ENCODE measurements at places on chromosomes 11 and 22. TPM values are rescaled to one million over a fixed set of nuclear protein-coding genes. Genes with fewer than 3 reads are reported as not detected.

DNA sequence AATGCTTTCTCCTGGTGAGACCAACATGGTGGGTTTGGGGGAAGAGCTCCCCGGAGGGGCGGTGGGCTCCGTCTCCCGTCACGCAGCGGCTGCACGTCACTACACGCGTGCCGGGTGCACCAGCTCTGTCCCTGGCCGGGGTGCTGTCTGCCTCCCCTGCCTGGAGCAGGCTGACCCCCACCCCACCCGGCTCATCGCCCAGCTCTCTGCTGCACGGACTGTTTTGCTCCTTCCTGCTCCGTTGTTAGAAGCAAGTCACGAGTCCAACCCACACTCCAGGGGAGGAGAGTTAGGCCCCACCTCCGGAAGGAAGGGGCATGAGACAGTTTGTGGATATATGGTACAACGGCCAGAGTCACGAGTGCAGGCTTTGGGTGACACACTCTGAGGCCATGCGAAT, 364.9 kb downstream of the BRD1 start:
- H3K27ac ChIP-seq = no peak overlapping the region
- H3K27me3 ChIP-seq = no peaks in the 10 kb centered on the region
- no peaks in the 10 kb centered on the region for H3K36me3 ChIP-seq

Gene TRIM49
- not detected for total RNA-seq

- peaks cover 3% of the 10 kb centered on the region for H3K4me1 ChIP-seq
These were observed 45.0 kb upstream of the BLID start for GRCh38 chr11:122160841-122161590.

DNA sequence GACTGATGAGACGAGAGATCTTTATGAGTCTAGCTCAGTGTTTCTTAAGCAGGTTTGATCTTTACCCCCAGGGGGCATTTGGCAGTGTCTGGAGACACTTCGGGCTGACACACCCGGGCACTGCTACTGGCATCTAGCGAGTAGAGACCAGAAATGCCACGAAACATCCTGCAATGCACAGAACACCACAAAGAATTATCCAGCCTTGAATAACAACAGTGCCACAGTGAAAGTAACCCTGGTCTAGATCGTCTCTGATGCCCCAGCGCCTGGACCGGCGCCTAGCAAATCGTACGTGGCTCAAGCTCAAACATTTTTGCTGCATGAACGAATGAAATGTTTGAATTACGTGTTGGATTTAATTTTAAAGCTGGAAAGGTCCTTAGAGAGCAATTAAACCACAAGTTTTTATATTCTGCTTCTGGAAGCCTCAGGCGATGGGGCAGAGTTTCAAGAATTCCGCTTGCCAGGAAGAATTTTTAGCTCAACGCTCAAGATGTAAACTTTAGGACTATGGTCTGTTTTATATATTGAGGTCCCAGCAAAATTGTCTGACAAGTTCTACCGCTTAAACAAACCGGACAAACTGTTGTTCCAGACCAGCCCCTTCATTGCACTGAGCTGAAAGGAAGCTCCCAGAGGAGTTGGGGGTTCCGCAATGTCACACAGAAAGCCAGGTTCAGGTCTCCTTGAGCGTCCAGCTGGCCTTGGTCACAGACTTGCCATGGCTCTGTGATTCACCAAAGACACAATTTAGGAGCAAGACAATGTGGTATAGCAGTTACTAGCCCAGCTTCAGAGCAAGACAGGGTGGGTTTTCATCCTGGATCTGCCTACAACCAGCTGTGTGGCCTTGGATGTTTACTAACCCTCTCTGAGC, 44.2 kb upstream of the SMTN start:
- no peaks in the 10 kb centered on the region for H3K4me1 ChIP-seq
- H3K27ac ChIP-seq = no peak overlapping the region
- no peaks in the 10 kb centered on the region for H3K27me3 ChIP-seq
- H3K36me3 ChIP-seq = no peaks in the 10 kb centered on the region
- no peak for DNase-seq

Gene OR52N4
- total RNA-seq = 0.71 TPM

DNA sequence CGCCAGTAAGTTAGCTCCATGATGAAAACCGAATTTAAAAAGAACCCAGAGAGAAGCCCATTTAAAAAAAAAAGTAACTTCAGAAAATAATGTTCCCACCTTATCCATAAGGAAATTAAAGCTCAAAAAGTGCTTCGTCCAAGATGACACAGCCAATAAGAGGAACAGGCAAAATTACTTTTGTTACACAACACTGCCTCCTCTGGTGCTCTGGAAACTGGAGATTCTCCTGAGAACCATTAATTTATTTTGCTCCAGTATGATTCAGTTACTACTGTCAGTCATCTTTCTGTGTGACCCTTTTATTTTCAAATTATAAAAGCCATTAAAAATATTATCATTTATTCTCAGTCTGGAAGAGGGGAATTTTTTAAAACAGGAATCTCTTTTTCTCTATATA, 2.0 kb downstream of the IFT27 start:
- no peak overlapping the region for H3K4me3 ChIP-seq
- no peaks in the 10 kb centered on the region for H3K27me3 ChIP-seq
- H3K27ac ChIP-seq = no peak overlapping the region
- no peak for DNase-seq
- H3K36me3 ChIP-seq = no peaks in the 10 kb centered on the region

- no peaks in the 10 kb centered on the region for H3K36me3 ChIP-seq
- DNase-seq = no peak
- H3K4me3 ChIP-seq = no peak overlapping the region
- H3K4me1 ChIP-seq = no peaks in the 10 kb centered on the region
- H3K27ac ChIP-seq = no peak overlapping the region
These were observed 33.1 kb downstream of the GNAZ start for GRCh38 chr22:23103199-23103954.

DNA sequence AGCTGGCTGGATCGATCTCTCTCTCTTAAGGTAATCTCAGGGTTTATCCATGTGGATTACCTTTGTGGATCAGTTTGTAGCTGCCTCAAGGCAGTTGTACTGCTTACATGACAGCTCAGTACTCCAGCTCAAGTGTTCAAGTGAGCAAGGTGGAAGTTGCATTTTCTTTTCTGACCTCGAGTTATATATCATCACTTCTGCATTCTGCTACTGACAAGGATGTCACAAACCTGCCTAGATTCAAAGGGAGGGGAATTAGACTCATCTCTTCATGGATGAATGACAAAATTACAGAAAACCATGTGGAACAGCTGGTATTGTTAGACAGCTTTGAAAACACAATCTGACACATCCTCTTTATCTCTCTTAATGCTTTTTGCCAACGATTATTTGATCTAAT, 6.1 kb upstream of the TCN2 start:
- no peak overlapping the region for H3K4me3 ChIP-seq
- no peaks in the 10 kb centered on the region for H3K27me3 ChIP-seq
- no peak overlapping the region for H3K27ac ChIP-seq
- peaks cover 7% of the 10 kb centered on the region for H3K4me1 ChIP-seq
- no peak for DNase-seq

DNA sequence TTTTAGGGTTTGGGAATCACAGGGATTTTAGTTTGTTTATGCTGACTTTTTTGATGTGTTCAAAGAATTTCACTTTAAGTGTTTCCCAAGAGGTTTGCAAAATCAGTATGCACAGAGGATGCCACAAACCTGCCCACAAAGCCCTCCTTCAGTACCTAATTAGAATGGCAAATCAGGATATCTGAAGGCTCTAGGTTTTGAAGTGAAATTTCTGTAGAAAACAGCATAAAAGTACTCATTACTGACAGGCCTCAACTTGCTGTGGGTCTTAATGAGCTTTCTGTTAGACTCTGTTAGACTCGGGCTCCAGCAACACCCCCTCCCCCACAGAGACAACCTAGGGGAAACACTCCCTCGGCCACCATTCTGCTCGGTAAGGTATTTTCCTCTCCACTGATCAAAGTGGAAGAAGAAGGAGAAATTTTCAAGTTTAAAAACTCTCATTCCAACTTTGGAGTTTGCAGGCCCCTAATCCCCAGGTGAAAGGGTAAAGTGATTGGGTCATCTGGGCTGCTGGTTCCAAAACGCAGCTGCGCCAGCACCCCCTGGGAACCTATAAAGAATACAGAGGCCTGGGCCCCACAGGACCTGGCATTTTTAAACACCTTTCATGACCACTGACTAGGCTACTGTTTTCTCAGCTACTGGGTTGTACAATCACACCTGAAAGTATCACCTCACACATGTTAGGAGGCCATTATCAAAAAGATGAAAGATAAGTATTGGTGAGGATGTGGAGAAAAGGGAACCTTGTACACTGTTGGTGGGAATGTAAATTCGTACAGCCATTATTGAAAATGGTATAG, 67.5 kb downstream of the PLEKHA7 start:
- no peak for DNase-seq
- H3K27me3 ChIP-seq = peaks cover 6% of the 10 kb centered on the region
- peaks cover 3% of the 10 kb centered on the region for H3K4me1 ChIP-seq
- no peak overlapping the region for H3K4me3 ChIP-seq

Gene OR8G5
- total RNA-seq = not detected

Gene MAPK8IP2
- total RNA-seq = 0.31 TPM

DNA sequence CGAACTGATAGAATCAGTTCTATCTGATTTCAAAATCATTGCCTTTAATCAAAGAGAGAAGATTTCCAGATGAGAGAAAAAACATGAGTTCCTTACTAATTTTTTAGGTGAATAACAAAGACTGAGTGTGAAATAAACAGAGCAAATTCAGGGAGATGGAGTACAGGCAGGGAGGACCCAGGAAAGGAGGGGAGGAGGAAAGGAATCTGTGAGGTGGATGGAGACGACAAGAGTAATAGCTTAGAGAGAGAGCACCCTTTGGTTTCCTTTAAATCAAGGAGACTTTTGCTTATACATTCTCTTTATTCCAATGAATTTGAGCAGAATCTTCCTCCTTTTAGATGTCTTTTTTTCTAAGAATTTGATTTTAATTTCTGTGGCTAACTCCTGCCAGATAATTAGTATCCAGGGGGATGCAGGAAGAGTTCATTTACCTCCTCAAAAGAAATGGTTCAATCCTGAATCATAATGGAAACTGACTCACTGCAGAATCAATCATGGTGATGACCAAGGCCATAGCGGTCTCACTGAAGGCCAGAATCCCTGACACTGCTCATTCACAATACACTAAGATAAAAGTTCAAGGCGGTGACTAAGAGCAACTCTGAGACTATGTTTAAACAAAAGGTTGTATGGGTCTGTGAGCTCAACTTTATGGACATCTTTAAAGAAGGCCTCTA, 234.0 kb upstream of the ZC3H12C start:
- no peaks in the 10 kb centered on the region for H3K4me1 ChIP-seq
- H3K4me3 ChIP-seq = no peak overlapping the region
- no peak for DNase-seq
- H3K36me3 ChIP-seq = no peaks in the 10 kb centered on the region
- no peaks in the 10 kb centered on the region for H3K27me3 ChIP-seq
- no peak overlapping the region for H3K27ac ChIP-seq

Gene ALDH3B2
- not detected for total RNA-seq

GRCh38 chr11:81870066-81870412, 863.6 kb downstream of the FAM181B start:
- no peaks in the 10 kb centered on the region for H3K27me3 ChIP-seq
- peak overlapping the region; percentile 98 for H3K27ac ChIP-seq
- H3K4me1 ChIP-seq = peaks cover 54% of the 10 kb centered on the region
- H3K36me3 ChIP-seq = peaks cover 17% of the 10 kb centered on the region

DNA sequence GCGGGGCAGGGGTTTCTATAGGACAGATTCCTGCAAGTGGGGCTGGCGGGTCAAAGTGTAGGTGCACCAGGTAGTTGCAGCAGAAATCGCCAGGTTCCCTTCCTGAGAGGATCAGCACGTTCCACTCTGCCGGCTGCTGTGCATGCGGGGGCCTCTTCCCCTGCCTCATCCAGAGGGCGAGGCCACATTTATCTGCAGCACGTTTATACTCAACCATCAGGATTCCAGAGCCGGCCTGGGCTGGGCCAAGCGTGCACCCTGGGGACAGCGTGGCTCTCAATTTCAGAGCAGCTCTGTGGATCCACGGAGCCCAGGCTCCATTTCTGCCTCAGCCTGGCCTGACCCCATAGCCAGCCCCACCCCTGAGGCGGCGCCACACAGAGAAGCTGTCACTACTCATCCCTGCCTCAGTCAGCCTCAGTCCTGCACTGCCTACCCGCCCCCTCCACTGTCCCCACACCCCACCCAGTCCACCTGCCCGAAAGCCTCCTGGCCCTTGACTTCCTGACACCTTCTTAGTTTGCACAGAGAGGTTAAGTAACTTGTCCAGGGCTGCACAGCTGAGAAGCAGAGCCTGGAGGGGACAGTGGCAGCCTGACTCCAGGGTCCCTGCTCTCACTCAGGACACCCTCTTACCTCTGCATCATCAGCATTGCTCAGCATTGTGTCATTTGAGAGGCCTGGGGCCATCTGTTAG, 45.9 kb upstream of the RTL6 start:
- H3K36me3 ChIP-seq = no peaks in the 10 kb centered on the region
- H3K4me1 ChIP-seq = no peaks in the 10 kb centered on the region
- peaks cover 11% of the 10 kb centered on the region for H3K27me3 ChIP-seq
- no peak overlapping the region for H3K27ac ChIP-seq
- no peak for DNase-seq

- DNase-seq = no peak
- peaks cover 49% of the 10 kb centered on the region for H3K4me1 ChIP-seq
- H3K36me3 ChIP-seq = peaks cover 50% of the 10 kb centered on the region
- H3K27ac ChIP-seq = peak overlapping the region; percentile 100
- H3K4me3 ChIP-seq = peak overlapping the region; percentile 99
- H3K27me3 ChIP-seq = no peaks in the 10 kb centered on the region
These were observed 1.4 kb downstream of the CEP57 start for GRCh38 chr11:95791709-95792033.

GRCh38 chr11:107741044-107741823, 29.4 kb upstream of the SLN start:
- no peaks in the 10 kb centered on the region for H3K4me1 ChIP-seq
- no peak overlapping the region for H3K4me3 ChIP-seq
- H3K27me3 ChIP-seq = peaks cover 19% of the 10 kb centered on the region
- H3K27ac ChIP-seq = no peak overlapping the region
- no peaks in the 10 kb centered on the region for H3K36me3 ChIP-seq

GRCh38 chr11:60919956-60920355, 4.3 kb upstream of the TMEM132A start:
- no peak overlapping the region for H3K27ac ChIP-seq
- peaks cover 3% of the 10 kb centered on the region for H3K27me3 ChIP-seq
- H3K4me1 ChIP-seq = peaks cover 26% of the 10 kb centered on the region
- no peak for DNase-seq

DNA sequence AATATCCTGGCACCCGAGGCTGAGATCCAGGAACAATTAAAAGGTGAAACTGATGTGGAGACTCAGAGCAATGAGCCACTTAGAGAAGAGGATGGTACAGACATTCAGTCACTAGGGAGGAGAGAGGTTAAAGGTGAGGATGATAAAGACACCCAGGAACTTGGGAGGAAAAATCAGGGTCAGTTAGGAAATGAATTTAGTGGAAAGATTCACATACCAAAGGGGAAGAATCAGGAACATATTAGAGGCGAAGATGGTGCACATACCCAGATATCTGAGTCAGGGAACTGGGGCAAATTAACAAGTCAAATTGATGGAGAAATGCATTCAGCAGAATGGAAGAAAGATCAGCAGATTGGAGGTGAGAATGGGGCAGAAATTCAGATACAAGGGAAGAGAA, 4.1 kb upstream of the MEI1 start:
- H3K27me3 ChIP-seq = peaks cover 2% of the 10 kb centered on the region
- no peak overlapping the region for H3K27ac ChIP-seq
- peaks cover 6% of the 10 kb centered on the region for H3K36me3 ChIP-seq
- peaks cover 20% of the 10 kb centered on the region for H3K4me1 ChIP-seq
- DNase-seq = no peak

- no peak overlapping the region for H3K27ac ChIP-seq
- no peak overlapping the region for H3K4me3 ChIP-seq
- H3K4me1 ChIP-seq = no peaks in the 10 kb centered on the region
- peaks cover 16% of the 10 kb centered on the region for H3K27me3 ChIP-seq
- DNase-seq = no peak
- no peaks in the 10 kb centered on the region for H3K36me3 ChIP-seq
These were observed 11.8 kb downstream of the MICAL3 start for GRCh38 chr22:18012531-18012930.

Gene ELMOD1
- total RNA-seq = not detected

Measured in activated CD8-positive, alpha-beta T cell treated with anti-CD3 and anti-CD28 coated beads, Interleukin-2, amount 10 ng/mL, durations not matched to agents 7 days and 5 days (primary cell).